Liver (tissue), 10 donors: ENCODE measurements at places on chromosomes 2 and 18. TPM values are rescaled to one million over a fixed set of nuclear protein-coding genes. Genes with fewer than 3 reads are reported as not detected.

GRCh38 chr2:6031200-6031867 lies 339.1 kb downstream of the SOX11 start:
- no peak for DNase-seq

DNA sequence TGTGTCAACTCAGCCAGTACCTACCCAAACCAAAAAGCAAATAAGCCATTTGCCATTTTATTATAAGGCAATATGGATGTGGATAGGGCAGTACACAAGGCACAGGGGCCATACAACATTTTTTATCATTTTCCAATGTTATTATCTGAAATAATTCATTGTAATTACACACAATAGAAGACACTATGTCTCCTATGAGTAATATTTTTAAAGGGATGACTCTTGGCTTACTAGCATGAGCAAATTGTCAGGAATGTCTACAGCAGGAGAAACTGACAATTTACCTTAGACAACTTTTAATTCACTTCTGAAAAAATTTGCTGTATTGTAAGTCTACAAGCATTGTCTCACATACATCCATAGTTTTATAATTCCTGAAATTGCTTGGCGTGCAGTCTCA lies 1193.9 kb upstream of the CELF4 start:
- no peak for DNase-seq

GRCh38 chr2:239431536-239431935 lies 30.7 kb upstream of the HDAC4 start:
- DNase-seq = no peak

DNA sequence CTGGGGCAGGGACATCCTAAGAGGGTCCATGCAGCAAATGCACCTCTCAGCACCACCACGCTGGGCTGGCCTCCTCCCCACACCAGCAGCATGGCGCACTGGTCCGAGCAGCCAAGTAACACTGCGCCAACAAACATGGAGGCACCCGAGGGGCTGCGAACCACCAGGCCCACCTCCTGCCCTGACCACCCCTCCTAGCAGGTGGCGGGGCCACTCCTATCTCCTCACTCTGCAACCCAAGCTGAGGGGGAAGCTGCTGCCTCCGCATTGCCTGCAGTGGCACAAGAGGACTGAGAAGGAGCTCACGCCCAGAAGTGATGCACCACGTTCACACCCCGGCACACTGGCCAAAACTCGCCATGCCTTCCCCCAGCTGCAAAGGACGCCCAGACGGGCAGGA lies 94.4 kb downstream of the EIPR1 start:
- no peak for DNase-seq

SRD5A2 gene
- 23.3 TPM for total RNA-seq

SLC4A5 gene
- total RNA-seq = 0.42 TPM

DNA sequence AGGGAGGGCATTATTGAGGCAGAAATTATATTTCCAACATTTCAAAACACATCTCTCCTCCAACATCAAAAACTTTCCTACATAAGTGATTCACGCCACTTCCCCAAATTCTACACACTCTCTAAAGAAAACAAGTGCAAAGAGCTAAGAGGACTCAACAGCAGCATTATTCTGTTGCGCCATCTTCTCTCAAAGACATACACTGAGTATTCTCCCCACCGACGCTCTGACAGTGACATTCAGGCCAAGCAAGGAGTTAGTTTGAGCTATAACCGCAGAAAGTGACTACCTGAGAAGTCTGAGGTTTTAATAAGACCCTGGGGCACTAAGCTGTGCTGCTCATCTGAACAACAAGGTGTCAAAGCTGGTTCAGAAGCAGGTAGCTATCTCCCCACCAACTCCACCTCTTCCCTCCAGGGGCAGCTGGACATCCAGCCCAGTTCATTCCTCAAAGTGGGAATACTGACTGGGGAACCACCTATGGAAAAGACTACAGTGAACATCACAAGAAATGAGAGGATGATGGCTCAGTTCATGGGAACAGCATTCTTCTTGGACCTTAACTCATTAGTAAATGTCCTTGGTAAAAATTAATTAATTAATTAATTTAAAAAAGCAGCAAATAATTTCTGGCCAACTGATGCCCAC lies 309.5 kb upstream of the CCDC68 start:
- DNase-seq = no peak

DNA sequence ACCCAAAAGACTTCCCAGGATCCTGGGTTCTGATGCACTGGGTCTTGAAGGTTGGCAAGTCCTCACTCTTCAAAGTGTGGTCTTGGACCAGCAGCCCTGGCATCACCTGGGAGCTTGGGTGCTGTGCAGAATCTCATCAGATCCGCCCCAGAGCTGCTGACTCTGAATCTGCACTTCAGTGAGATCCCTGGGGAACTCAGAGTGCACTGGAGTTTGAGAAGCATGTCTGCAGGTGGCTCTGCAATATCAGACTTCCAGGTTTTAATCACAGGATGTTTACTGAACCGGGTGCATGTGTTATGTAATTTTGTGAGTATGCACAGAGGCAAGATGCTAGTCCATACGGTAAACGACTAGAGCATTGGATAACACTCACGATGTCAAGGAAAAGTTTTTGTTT lies 58.0 kb upstream of the BOD1L2 start:
- no peak for DNase-seq

DNA sequence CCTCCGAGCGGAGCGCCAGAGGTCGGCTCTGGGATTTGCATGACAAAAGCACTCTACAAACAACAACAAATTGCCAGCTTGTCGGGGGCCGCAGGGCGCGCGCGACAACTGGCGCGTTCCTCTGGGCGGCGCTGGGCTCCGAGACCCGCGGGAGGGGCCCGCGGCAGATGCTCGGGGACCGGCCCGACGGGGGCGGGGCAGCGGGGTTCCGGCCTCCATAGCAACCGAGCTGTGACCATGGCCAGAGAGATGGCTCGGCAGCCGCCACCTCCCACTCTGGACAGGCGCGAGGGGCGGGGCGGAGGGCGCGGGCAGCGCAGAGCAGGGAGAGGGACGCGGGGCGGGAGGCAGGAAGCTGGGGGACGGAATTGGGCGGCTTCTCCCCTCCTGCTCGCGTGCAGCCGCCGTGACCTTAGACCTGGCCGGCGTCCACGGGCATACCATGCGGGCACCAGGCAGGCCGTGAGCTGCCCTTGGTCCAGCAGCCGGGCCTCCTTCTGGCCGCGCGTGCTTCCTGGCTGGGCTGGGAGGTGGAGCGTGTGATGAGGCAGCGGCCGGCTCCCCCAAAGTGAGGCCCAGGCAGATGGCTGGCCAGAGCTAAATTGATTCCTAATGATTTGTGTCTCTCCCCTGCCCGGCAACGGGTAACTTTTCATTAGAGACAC lies 171.5 kb downstream of the CELF4 start:
- DNase-seq = peak; percentile 43

GRCh38 chr2:20632446-20632990 lies 18.4 kb downstream of the HS1BP3 start:
- DNase-seq = no peak

IL1R2 gene
- 28.2 TPM for total RNA-seq

GRCh38 chr2:240386326-240386725 lies 49.1 kb upstream of the GPC1 start:
- no peak for DNase-seq

DNA sequence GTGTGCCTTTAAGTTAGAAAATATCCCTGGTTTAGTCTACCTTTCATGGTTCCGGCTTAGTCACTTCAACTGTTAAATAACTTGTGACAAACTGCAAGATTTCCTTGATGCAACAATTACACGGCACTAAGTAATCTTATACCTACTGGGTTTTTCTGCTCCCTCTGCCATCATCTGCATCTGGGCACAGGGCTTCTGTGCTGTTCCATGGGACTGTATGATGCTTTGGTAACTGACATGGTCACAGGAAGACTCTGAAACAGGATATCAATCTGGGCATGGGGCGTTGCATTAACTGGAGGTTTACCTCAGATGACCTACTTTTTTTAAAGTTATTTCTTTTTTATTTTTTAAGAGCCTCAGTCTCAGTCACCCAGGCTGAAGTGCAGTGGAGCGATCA lies 365.4 kb downstream of the SS18 start:
- DNase-seq = no peak

DNA sequence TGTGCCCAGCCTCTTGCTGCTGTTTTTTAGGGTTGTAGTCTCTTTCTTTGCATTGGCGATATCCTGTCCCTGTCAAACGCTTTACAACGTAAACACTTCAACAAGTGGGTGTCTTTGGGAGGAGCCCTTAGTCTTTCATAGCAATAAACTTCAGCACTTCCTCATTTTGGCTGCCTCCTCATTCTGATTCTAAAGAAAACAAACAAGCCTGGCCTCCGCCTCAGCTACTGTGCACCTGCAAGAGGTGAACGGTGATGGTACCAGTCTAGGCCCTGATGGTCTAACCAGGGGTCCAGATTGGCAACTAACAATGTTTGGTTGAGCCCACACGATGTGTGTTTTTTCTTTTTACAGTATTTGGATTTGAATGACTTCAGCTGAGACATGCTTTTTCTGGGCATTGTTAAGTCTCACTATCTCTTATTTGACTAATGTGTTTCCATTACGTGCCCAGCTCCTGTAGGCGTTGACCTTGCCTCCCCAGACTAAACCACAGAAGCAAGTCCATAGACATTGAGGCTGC lies 53.2 kb upstream of the CUL3 start:
- no peak for DNase-seq

- DNase-seq = no peak
These were observed 81.9 kb downstream of the IKZF2 start for GRCh38 chr2:213069531-213069930.

DNA sequence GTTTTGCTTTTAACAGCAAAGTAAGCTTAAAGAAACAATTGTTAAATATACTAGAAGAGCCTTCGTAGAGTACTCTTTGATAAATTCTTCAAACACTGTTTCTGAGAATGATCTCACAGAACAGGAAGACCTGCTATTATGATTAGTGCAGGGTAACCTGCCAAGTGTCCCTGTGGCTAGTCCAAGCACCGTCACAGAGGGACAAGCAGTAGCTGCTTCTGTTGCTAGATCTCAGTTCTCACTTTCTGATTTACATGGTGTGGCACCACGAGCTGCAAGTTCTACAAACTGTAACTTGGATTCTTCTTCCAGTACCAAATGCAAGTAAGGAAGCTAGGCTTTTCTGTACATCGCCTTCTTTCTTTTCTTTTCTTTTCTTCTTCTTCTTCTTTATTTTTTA lies 121.5 kb downstream of the PIEZO2 start:
- DNase-seq = no peak

DNA sequence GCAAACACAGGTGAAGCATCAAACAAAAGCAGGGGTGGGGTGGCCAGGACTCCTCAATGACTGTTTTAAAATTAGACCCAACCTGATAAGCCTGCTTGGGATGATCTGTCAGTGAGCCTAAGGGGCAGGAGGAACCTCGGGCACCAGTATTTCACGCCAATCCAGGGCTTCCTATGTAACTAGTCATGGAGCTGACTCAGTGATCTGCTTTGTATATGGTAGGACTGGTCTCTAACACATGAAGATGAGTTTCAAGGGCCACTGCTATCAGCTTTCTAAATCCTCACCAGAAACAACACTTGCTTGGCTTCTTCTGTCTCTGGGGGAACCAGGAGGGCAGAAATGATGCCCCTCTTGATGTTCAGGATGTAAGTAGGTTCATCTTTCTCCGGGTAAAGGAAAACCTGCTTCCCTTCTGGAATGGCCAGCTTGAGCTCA lies 6.2 kb downstream of the APOB start:
- DNase-seq = no peak

DNA sequence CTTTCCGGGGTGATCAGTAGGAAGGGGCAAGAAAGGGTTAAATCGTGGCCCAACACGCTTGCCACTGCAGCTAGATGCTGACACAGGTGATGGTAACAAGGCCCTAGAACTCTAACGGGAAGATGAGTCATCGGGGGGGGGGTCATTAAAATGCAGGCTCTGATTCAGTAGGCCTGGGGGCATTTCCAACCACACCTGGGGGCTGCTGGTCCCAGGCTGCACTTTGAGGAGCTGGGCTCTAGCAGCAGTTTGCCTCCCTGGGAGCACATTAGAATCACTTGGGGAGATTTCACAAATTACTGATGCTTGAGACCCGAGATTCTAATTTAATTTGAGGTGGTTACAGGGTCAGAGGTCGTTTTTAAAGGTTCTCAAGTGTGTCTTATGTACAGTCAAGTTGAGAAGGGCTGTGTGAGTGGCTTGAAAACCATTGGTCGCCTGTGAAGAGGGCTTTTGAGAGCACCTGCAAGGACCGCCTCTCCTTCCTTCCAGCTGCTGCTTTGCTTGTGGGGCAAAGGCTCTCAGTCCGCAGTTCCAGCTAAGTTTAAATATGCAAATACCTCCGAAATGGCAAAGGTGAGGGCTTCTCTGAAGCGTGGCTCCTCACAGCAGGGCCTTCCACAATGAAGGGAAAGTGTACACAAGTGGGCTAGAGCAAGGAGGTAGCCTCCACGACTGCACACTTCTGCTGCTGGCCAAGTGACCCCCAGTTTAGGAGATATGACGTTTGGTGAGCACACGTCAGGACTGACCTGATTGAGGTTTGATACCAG lies 128.0 kb upstream of the MSH6 start:
- DNase-seq = no peak

DNA sequence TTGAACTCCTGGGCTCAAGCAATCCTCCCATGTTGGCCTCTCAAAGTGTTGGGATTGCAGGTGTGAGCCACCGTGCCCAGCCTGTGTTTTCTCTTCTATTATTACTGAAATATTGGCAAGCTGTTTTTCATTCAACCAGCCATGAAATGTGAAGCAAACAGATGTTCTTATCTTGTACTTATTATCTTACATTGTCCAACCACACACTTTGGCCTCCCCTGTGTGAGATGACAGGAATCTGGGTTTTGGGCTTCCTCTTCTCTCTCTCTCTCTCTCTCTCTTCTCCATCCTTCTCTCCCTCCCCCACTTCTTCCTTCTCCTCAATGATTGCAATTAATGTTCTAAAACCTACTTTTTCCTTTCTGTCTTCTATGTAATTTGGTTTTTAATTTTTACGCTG lies 33.1 kb downstream of the RAMP1 start:
- no peak for DNase-seq

CD28 gene
- total RNA-seq = 0.93 TPM

GRCh38 chr2:160752475-160753330 lies 259.1 kb upstream of the RBMS1 start:
- DNase-seq = no peak

DNA sequence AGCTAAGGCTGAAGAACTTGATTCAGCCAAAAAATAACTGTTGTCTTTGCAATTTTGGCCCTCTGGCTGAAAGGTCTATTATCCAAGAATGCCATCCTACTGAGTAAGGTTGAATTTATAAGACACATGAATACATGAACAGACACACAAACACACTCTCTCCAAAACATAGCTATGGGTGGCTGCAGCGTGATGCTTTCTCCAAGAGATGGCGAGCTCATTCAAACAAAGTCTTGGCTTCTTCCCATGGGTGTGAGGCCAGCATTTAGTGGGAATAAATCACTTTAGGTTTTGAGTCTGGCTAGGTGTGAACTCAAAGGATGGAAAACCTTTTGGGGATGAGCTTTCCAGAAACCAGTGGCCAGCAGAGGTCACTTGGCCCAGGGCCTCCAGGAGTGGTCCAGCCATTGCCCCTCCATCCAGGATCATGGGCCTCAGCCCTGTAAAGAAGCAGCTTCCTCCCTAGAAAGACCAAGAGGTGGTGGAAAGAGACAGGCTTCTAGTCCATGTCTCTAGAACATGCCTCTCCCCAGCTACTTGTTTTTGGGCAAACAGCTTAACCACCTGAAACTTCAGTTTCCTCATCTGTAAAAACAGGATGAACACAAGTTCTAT lies 11.0 kb upstream of the OSR1 start:
- no peak for DNase-seq

PLEKHA3 gene
- 5.9 TPM for total RNA-seq
